ENCODE measurements at places on chromosomes 12 and 14.

- no peak for DNase-seq
These were observed 65.1 kb downstream of the SINHCAF start for GRCh38 chr12:31260840-31261239.

DNA sequence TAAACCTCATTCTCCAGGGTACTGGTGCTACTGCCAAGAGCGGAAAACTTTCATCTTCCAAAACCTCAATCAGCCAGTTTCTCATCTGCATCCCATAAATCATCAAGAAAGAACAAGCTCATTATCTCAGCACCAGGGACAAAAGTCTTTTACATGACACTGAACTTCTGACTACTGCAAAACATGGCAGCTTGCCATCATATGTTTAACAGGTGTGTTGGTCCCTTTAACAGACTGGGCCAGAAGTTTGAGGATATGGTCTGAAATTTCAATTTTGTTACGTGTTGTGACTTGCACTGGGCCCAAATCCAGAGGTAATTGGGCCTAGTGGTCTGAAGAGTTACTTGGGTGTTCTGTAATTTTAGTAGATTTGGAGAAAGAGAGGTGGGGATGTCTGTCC, 305.4 kb upstream of the SEL1L start:
- DNase-seq: no peak

DNA sequence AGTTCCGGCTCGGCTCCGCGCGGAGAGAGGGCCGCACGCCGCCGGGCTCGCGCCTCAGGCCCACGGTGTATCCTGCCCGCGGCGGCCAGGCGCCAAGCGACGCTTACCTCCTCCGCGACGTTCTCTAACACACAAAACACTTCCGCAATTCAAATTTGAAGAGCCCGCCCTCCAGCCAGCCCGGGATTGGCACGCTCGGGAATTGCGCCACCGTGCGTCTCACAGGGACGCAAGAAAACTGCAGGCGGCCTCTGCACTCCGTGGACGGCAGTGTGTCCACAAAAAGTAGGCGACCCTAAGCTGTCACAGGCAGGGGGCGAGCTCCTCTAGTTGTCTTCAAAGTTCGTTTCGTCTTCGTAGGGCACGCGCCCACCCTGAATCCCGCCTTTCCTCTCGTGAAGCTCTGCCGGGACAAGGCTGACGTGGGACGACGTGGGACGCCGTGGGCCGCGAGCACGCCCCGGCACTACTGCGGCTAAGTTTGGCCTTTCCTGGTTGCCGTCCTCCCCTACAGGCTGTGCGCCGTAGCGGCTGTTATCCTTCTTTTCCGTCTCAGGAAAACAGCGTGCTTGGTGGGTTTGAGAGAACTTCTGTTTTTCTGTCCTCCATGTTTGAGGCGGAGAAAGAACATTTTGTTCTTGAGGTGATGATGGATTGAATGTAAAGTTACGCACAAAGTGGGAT, at the start of gene MIS18BP1:
Gene MIS18BP1, minus strand, starts transcription at position 133 of the 684 bp plus-strand sequence. CDS start 5,916 bp downstream, outside the sequence.
- peak; percentile 95 for DNase-seq

DNA sequence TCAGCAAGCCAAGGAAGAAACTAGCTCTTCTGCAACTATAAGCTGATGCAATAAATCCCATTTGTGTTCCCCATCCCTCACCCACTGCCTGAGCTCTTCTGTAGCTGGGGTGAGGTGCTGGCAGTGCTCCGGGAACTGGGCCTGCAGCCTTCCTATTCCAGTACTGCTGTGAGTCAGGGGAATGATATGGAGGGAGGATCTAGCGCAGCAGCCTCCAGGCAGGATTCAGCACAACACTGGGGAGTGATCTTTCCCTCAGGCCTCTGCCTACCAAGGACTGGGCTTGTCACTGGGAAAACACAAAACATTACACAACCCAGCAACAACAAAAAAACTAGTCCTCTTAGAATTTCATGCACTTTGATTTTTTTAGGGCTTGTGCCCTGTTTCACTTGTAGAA, 58.7 kb downstream of the ST8SIA1 start:
- no peak for DNase-seq

DNA sequence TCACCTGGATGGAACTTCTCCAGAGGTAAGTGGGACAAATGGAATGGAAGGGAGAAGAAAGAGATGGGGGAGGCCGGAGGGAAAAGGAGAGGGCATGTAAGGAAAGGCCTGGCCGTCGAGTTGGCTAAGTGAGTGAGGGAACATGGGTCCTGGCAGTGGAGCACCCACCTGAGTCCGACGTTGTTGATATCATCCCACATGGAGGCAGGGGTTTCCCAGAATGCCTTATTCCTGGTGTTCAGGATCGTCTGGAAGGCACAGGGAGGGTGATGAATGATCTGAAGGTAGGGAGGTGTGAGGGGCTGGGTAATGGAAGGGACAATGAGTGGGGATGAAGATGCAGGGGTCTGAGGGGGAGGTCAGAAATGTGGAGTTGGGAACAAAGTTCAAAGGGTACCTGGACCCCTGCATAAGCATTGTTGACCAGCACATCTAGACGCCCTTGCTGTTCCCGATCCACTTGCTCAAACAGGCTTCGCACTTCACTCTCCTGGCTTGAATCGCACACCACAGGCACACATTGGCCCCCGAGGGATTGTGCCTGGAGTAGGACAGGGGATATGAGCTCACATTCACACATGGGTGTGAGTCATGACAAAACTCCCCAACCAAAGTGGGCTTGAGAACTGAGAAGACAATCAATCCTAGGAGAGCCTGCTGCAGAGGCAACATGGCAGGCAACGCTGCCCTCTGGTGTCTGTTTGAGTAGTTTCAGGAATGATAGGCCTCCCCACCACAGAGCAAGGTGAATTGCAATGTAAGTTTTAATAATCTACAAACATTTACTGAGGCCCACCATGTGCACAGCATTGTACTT, 3.0 kb downstream of the DHRS1 start:
- DNase-seq: peak; percentile 39

- no peak for DNase-seq
These were observed 105.2 kb downstream of the ZFC3H1 start for GRCh38 chr12:71558445-71558844.

GRCh38 chr14:94165744-94166143, 8.4 kb upstream of the PPP4R4 start:
- no peak for DNase-seq

GRCh38 chr14:75861161-75861621, 120.6 kb downstream of the TGFB3 start:
- no peak for DNase-seq

DNA sequence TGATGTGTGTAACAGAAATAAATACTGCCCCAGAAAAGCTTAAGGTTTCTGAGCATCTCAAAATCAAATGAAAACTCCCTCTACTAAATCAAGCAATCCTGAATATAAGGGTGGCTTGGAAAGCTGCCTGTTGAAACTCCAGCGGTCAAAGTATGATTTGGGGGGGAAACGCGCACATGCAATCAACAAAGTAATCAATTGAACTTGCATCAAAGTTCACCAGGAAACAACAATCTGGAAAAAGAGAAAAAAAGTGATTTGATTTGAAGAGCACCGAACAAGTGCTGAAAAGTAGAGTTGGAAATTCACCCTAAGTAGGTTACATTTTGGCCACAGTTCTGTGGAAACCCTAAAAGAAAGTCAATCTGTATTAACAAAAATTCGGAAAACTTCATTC, 700 bp downstream of the CNIH1 start:
- no peak for DNase-seq

- DNase-seq: peak; percentile 91
These were observed 8.9 kb downstream of the CALM1 start for GRCh38 chr14:90405755-90406154.

- no peak for DNase-seq
These were observed 1485.4 kb upstream of the TMEM132C start for GRCh38 chr12:126781593-126781992.

GRCh38 chr12:132772606-132773005, 11.0 kb upstream of the ANKLE2 start:
- no peak for DNase-seq

GRCh38 chr12:48536602-48537001, 11.2 kb downstream of the OR8S1 start:
- DNase-seq: no peak

DNA sequence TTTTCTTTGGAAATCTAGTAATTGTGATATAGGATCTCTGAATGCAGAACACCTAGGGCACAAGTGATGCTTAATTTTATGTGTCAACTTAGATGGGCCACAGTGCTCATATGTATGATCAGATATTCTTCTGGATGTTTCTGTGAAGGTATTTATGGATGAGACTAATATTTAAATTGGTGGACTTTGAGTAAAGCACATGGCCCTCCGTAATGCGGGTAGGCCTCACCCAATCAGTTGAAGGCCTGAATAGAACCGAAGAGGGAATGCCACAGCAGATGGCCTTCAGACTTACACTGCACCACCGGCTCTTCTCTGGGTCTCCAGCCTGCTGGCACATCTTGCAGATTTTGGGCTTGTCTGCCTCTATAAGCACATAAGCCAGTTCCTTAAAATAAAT, 60.0 kb downstream of the ETV6 start:
- no peak for DNase-seq

- DNase-seq: no peak
These were observed 52.9 kb downstream of the EGLN3 start for GRCh38 chr14:33897878-33898535.

DNA sequence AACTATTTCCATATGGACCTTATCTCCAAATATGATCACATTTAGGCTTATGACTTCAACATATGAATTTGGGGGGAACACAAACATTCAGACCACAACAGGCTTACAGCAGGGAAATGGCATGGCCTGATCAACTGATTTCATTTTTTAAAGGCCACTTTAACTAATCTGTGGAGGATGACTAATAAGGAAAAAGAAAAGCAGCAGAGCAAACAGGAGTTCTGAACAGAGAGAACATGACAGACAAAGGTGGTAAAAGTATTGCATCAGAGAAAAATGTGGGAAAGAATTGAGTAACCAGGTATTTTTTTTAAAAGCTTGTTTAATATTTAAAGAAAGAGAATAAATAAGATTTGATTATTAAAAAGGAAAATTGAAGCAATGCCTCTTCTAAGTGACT, 366.1 kb upstream of the TMPO start:
- DNase-seq: no peak

Measured in NCI-H1436 (cell line).